Effector CD4-positive, alpha-beta T cell (primary cell): ENCODE measurements at places on chromosomes 13 and 19.

DNA sequence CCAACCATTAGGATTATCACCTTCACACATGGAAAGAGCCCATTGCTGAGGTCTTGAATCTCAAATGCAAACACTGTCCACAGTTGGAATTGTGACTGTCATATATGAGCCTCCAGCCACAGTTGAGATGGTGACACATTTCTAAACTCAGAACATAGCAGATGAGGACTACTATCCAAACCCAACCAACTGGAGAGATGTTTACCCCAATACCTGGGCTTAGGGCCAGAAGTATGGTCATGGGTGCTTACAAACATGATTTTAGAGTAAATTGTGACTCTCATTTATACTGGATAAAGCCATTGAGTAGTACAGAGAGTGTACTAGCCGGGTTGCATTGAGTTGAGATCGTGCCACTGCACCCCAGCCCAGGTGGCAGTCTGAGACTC is 14.0 kb upstream of the ZNF681 start:
- DNase-seq = no peak

DNA sequence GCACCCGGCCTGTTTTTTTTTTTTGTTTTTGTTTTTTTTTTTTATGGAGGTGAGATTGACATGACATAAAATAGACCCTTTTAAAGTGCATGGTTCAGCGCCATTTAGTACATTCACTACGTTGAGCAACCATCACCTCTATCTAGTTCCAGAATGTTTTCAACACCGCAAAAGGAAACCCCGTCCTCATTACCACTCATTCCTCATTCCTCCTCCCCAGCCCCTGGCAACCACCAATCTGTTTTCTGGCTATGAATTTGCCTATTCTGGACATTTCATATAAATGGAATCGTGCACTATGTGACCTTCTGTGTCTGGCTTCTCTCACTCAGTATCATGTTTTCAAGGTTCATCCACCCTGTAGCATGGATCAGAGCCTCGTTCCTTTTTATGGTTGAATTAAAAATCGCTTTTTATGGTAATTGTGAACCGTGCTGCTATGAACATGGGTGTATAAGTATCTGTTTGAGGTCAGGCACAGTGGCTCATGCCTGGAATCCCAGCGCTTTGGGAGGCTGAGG is 9.9 kb upstream of the ADGRE5 start:
- no peak for DNase-seq

DNA sequence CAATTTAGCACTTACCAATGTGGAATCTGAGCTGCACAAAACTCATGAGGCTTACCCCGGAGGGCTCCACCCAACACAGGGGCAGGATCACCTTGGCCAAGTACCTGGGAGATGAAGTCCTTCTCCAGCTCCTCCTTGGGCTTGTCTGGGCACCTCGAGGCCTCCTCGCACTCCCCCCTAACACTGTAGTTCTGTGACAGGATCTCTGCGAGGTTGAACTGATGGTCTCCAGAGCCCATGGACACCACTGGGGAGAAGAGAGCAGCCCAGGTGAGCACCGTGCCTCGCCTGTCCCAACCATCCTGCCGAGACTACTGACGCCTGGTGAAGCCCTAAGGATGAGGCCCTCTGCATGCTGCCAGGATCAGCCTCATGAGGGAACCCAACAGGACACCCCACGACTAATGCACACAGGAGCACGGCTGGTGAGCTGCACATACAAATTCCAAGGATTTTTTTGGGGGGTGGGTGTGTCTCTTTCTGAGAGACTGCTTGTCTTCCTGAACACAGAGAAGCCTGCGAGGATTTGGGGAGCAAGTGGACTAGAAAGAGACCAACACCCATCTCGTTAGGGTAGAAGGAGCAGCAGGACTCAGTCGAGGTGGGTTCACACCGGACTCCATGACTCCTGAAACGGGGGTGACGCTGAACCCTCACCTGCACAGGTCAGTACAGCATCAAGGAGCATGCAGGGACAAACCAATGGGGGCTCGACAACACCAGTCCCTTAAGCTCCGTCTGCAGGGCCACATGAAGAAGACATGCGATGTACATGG is 10.1 kb downstream of the MIER2 start:
- DNase-seq = no peak

DNA sequence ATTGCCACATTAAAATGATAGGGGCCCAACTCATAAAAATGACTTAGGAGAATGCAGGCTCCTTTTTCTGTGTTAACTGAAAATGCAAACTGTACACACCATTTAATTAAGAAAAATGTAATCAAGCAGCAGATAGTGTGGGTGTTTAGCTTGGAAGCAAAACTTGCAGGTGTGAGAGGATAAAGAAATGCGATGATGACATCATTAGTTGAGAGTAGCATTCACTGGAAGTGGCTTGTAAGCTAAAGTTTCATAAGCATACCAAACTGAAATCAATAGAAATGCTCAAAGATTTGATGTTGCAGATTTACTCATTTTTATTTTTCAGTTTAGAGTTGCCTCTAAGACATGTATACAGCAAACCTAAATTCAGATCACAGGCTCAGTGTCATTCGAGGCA is 86.6 kb downstream of the PRR20E start:
- DNase-seq = no peak

- DNase-seq = no peak
Observed at GRCh38 chr19:13860679-13861391, 16.1 kb upstream of the NANOS3 start.

DNA sequence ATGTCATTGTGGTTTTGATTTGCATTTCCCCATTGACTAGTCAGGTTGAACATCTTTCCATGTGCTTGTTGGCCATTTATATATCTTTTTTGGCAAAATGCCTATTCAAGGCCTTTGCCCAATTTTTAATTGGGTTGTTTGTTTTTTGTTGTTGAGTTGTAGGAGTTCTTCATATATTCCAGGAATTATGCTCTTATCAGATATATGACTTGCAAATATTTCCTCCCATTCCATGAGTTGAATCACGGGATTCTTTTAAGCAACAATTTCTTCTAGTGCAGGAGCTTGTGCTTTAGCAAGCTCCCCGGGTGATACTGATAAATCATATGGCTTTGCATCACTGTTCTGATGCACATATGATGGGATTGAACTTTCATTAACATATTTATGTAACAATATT is 47.0 kb upstream of the FLT1 start:
- DNase-seq = no peak

DNA sequence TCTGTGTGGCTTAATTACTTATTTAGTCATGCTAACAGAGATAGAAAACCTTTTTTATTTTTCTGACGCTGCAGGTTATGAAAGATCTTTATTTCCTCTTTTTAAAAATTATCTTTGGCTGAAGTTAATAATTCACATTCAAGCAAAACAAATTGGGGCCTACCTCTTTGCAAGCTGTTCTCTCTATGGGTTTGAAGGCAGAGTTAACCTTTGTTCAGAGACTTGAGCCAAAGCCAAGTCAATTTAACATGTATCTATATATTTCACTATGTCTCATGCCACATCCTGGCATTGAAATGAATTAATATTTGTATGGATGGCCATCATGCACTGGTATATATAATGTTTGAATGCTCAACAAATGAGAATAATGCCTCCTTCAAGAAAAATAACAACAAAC is 677.3 kb upstream of the GPC6 start:
- no peak for DNase-seq

GRCh38 chr13:97067017-97067895 is 73.0 kb upstream of the OXGR1 start:
- DNase-seq = no peak
